ENCODE measurements at places on chromosomes 1 and 21.

DNA sequence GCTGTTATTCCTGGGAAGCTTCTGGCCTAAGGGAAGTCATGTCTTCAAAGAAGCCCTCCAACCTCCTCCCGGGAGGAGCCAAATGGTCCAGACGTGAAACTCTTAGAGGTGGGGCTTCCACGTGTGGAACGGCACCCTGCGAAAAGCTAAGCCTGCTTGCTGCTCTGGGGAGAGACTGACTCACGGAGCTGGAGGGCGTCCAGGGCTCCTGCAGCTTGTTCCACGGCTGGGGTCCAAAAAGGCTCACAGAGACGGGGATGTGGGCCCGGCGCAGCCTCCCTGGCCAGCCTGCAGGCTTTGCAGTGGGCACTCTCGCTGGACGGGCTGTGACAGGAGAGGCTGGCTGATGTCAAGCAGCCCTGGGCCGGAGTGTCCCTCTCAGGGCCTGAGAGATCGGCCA is 105.1 kb downstream of the COLGALT2 start:
- DNase-seq = no peak

DNA sequence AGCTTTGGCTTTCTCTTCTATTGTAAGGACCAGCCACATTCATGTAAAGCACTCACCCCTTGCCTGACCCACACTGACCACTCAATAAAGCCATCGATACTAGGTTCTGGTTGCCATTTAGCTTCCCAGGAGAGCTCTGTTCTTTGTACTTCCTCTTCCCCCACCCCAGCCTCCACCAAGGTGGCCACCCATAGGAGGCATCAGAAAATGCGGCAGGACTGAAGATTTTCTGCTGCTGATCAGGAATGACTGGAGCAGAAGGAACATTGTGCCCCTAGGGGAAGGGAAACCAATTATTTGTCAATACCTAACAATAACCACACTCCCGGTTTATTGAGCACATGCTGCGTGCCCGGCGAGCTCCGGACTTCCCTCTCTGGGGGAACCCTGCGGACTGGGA is 5.2 kb upstream of the SMIM12 start:
- DNase-seq = no peak

DNA sequence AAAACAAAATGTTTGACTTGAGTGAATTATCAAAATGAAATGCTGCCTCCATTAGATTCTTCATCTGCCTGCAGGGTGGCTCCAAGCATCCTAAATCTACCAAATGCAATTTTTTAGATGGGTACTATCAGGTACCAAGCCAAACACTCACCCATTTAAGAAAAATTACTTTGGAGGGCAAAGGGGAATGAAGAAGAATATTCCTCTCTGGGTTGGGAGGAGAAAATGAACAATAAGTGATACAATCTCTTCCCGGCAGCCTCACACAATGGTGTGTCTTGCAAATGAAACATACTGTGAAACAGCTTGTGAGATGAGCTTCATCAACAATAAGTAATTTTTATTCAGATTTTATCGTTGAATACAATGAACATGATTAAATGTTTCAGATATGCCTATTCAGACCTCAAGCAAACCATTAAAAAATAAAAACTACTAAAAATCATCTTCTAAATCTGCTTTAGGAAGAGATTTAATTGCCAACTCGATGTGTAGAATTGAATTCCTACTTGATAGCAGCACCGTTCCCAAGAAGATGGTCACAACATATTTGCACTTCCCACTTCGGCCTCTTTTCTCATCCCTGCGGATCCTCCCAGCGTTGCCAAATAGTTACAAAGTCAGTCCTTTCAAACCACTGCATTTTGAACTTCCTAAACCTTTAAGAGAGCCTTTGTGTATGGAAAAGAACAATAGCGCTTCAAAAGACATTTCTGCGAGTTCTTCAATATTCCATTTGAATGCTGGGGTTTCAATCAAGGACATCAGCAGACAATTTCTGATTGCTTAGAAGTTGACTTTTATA is 2.7 kb downstream of the DAB1 start:
- DNase-seq = peak; percentile 2

DNA sequence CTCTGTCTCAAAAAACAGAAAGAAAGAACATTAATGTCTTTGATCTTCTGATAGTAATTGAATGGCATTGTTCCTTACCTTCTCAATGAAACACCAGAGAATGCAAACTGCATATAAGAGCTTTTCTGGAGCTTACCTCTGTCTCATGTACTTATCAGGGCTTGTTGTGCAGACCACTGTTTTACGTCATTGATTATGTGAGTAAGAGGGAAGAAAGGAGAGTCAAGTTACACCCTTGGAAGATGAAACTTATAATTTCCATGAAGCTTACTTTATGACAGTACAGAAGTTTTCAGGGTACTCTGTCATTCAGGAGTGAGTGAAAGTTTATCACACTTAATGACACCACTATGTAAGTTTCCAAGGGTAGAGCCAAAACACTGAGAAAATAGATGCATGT is 49.0 kb upstream of the MAB21L3 start:
- DNase-seq = no peak

GRCh38 chr1:67953301-67953700 is 97.1 kb downstream of the DIRAS3 start:
- no peak for DNase-seq

GRCh38 chr1:33606272-33606671 is 133.8 kb downstream of the ZSCAN20 start:
- no peak for DNase-seq

DNA sequence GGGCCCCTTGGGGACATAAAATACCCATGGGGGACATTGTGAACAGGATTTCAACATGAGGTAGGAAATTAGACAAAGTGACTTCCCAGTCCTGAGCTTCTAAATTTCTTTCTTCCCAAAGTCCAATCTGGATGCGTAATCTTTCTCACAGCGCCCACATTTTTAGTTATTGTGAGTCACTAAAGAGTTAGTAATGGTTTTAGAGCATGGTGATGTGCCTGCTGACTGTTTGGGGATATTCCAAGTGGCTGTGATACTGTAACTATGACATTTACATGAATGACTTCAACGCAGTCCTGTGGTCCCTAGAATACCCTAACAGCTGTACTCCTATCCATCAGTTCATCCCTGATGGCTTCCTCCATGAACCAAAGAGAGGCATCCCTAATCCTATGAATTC is 224.0 kb upstream of the COA6 start:
- no peak for DNase-seq

DNA sequence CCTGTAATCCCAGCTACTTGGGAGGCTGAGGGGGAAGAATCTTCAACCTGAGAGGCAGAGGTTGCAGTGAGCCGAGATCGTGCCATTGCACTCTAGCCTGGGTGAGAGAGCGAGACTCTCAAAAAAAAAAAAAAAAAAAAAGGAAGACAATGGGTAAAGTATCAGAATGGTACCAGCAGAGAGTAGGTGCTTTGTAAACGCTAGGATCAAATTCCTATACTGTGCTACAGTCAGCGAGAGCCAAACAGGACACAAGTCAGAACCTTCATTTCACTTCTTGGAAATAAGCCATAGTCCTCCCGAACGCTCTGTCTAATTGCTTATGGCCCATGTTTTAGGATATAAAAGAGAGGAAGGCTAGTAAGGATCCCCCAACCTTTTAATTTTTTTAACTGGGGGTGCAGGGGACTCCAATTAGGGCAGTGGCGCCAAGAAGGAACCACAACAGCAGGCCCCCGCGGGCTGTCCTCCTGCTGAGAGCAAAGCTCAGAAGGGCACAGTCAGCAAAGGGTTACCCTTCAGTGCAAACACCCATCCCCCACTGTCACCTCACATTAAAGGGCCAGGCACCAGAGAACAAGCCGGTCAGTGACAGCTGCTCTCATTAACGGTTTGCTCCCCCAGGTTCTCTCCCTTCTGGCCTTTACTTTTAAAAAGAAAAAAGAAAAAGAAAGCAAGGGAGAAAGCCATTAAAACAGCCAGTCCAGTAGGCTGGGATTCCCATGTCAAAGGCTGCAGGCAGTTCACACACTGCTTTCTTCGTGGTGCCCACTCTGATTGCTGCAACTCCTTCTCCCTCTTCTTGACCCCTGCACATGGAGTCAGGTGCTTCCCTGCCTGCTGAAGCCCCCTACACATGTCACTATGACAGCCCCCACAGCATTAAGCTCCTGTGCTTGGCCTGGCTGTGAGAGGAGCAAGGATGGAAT is 69.4 kb downstream of the PLPP3 start:
- DNase-seq = no peak

GRCh38 chr1:29519788-29520110 is 283.4 kb downstream of the PTPRU start:
- DNase-seq = no peak

DNA sequence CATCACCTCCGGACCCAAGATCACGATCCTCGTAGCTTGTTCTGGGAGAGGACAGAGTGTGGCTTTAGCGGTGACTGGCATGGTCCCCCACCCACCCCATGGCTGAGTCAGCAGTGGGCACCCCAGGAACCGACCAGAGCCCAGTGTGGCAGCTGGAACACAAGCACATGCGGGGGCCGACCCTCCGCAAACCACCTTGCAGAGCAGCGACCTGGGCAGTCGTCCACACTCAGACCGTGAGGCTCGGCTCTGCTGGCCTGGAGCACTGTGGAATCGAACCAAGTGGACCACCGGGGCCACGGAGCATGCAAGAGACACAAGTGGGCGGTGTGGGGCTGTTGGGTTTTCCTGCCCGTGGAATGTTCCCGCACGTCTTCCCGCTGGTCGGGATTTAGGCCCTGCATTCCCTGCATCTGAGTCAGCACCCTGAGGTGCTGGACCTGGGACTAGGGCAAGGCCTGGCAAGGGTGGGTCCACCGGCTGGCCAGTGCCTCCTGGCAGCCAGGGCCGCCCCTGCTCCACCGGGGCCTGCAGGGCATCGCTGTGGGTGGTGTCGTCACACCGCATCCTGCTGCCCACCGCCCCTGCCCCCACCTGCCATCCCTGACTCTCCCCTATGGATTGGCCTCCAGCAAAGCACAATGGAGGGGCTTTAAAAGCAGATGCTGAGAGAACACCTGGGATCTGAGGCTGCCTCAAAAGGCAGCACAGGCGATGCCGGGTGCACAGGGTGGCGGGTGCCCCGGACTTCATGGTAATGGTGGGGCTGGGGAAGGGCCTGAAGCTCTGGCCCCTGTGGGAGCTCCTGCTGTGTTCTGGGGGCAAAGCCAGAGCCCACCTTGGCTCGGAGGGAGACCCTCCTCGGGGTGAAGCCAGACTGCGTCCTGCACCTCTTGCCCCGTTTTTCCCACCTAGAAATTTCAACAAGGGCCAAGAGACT is 18.5 kb downstream of the MORN1 start:
- no peak for DNase-seq

GRCh38 chr1:162906485-162906884 is 45.5 kb upstream of the CCDC190 start:
- no peak for DNase-seq

DNA sequence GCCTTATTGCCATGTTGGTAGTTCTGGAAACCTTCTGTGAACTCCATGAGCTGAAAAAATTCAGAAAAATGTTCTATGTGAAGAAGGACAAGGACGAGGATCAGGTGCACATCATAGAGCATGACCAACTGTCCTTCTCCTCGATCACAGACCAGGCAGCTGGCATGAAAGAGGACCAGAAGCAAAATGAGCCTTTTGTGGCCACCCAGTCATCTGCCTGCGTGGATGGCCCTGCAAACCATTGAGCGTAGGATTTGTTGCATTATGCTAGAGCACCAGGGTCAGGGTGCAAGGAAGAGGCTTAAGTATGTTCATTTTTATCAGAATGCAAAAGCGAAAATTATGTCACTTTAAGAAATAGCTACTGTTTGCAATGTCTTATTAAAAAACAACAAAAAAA is 57.4 kb downstream of the KCNK1 start:
- DNase-seq = no peak

DNA sequence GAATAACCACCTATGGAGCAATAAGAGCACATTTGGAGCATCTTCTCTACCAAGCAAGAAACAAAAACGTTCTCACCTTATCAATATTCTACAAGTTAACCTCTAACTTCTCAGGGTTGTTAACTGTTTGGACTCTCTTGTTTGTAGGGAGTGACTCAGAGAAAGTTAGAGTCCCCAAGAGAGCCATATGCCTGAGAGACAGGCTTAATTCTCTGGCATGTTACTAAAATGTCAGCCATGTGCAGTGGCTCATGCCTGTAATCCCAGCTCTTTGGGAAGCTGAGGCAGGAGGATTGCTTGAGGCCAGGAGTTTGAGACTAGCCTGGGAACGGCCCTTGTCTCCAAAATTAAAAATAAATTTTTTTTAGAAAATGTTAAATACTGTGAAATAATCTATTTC is 4.2 kb upstream of the HENMT1 start:
- DNase-seq = no peak

DNA sequence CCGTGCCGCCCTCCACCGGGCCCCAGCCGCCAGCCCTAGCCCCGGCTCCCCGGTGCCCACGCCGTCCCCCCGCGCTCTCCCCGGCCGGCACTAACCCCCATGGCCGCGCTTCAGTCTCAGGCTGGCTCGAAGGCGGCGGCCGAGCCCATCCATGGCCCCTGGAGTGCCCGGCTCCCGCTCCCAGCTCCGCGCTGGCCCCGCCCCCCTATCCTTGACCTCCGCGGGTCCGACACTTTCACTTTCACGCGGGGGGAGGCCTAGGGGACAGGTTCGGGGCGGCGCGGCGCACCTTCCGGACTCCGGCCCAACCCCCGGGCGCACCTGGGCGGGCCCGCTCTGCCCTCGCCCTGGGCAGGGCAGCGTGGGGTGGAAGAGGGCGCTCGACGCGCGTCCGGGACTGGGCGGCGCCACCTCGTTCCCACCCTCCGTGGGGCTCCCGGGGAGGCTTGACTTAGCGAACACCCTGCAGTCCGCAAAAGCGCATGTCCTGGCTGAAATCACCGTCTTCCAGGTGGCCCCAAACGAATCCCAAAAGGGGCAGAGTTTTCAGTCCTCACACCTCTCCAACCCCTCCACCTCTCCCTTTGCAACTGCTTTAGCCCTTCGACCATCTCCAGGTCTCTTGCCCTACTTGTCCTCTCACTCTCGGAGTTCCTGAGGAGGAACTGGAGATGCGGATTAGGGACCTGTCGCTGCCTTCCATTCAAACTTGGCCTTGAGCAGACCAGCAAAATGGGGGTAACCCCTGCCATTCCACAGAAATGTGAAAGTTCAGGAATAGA is 3.9 kb upstream of the DENND2D start:
- no peak for DNase-seq

- no peak for DNase-seq
Observed at GRCh38 chr1:23304140-23304620, 39.9 kb downstream of the HNRNPR start.

- no peak for DNase-seq
Observed at GRCh38 chr21:35995522-35996088, 64.7 kb downstream of the SETD4 start.

GRCh38 chr1:31595836-31596736 is 19.8 kb downstream of the TINAGL1 start:
- no peak for DNase-seq

- DNase-seq = peak; percentile 55
Observed at GRCh38 chr1:52098139-52098871, 42.2 kb downstream of the BTF3L4 start.

DNA sequence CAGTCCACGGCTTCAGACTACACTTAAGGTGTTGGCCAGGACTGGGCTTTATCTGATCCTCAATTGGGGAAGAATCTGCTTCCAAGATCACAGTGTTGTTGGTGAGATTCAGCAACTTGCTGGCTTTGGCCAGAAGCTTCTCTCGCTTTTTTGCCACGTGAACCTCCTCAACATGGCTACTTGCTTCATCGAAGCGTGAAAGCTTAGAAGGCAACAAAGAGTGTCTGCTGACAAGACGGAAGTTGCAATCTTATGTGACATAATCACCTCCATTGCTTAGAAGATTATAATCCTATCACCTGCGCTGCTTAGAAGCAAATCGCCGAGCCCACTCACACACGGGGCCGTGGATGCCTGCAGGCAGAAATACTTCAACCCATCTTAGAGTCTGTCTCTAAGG is 10.4 kb upstream of the ITPKB start:
- DNase-seq = no peak

- peak; percentile 9 for DNase-seq
Observed at GRCh38 chr1:1032424-1032823, 12.5 kb downstream of the AGRN start.
